GM13976 (cell line): ENCODE measurements at places on chromosomes 6 and 20.
A peak's percentile ranks its signal among the peaks of the same experiment; 100 is the strongest.

DNA sequence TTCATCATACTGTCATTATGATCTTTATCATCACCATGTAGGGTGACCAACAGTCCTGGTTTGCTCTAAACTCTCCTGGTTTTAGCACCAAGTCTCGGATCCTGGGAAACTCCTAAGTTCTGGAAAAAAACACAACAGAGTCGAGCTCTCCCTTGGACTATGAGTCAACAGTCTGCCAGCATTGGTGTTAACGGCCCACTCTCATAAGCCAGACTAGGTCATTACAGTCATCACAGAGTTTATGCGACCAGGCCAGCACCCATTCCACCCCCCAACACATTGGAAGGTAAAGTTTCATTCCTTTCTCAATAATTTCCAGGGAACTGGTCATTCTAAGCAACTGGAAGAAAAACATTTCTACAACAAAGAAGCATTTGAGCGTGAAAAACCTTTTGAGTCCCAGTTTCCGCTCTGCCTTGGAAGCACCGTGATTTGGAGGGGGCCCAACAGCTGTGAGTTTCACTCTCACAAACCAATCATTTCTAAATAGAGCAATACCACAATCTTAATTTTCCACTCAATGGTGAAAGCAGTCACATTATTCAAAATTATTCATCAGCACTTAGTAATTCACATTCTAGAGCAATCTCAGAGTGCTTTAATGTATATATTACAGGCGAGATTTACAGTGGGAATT, 445.0 kb downstream of the CDH26 start:
- DNase-seq = no peak

DNA sequence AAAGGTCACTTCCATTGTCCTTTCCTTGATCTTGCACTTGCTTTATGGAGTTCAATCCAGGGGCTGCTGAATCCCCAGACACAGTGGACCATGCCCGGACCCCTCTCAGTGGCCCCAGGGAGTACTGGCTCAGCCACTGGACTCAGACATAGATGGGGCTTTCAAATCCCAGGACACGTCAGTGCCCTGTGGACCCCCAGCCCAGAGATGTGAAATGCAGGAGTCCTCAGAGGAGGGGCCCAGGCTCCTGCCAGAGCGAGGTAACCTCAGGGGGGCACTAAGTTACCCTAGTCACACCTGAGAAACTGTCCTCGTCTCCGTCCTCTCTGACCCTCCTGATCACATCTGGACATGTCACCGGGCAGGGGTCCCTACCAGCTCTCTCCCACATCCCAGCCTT, 18.7 kb upstream of the APMAP start:
- no peak for DNase-seq

DNA sequence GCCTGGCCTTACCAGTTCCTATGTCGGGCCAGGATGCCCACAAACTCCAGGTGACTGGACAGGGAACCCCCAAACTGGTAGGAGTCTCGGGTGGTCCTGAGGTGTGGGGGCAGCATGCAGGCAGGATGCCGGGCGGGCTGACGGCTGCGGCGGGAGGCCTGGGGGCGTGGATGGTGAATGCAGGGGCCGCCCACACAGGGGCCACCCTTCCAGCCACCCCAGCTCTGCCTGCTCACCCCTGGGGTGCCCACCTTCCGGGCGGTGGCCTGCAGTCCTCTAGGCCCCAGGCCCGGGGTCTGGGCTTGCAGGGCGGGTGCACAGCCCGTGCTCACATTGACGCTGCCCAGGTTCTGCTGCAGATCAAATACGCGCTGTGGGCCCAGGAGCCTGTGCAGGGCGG, 8.4 kb downstream of the ADRM1 start:
- no peak for DNase-seq

DNA sequence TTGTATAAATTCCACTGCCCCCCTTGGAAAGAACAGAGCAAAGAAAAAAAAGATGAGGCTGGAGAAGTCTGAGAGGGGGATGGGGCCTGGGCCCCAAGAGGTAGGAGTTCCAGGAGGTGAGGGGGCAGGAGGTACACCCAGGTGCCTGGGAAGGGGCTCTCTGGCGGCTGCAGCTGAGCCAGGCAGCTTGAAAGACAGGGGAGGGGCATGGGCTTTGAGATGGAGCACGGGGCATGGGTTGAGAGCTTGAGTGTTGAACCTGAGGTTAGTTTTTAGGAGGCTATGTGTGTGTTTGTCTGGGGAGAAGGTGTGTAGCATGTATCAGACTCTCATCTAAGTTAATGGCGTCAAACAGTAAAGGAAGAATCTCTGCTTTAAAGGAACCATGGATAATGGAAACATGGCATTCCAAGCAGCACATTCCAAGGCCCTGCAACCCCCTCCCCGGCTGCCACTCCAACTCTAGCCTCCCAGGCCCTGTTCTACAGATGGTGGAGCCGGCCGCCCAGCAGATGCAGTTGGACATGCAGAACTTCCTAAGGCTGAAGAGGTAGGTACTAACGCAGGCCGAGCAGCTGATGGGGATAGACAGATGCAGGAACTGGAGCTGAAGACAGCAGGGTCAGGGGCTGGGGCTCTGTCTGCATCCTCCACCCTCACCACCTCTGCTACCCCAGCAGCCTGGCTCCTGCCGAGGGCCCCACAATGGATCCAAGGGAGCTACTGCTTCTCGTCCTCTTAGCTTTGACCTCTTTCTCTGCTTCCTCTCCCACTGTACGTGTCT, 42.1 kb downstream of the MDFI start:
- DNase-seq = no peak

DNA sequence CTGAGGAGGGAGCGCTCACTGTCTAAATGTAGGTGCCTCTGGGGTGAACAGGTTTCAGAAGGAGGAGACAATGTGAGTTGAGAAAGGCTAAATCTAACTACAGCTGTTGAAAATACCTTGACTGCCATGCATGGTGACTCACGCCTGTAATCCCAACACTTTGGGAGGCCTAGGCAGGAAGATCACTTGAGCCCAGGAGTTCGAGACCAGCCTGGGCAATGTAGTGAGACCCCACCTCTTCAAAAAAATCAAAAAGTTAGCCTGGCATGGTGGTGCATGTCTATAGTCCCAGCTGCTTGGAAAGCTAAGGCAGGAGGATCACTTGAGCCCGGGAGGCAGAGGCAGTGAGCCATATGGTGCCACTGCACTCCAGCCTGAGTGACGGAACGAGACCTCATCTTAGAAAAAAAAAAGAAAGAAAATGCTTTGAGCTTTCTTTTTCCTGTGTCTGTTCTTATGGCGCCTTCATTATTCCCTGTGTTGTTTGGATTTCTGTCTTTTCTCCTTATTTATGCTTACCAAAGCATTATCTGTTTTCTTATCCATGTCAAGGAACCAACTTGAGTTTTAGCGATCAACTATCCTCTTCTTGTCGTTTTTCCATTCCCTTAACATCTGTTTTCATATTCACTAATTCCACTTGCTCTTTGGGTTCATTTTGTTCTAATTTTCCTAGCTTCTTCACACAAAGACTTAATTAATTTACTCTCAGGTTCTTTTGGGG, 8.5 kb downstream of the SLC2A10 start:
- DNase-seq = no peak

DNA sequence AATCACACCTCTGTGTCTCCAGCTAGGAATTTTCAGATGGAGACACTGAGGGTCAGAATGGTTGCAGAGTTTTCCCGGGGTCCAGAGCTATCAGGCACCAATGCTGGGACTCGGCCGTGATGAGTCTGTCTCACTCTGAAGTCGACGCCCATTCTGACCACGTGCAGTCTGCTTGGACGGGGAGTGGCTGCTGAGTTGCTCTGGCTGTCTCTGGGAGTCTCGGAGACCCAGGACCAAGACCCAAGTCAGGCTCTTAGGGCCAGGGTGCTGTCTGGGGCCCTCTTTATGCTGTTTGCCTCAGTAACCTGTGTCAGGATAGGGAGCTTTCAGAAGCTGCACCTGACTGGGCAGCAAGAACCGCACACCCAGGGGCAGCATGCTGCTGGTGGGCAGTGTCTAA, 4.6 kb downstream of the IP6K3 start:
- DNase-seq = no peak

DNA sequence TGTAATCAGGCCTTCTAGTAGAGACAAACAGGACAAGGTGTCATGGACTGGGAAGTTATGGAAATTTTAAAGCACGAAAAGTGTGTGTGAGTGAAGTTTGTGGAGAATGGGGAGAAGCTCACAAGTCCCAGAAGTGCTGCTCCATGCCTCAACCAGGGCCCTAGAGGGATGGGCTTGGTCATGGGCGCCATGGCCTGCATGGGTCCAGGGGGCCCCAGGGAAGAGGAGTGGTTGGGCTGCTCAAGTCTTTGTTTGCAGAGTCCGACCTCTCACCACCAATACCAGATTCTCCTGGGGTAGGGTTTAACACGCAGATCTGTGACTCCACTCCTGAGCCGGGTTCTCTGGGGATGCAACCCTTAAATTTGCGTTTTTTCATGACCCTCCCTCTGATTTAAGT, 88.4 kb downstream of the FAM120B start:
- DNase-seq = no peak

GRCh38 chr20:37308086-37309050, 18.9 kb downstream of the MANBAL start:
- peak; percentile 83 for DNase-seq

- no peak for DNase-seq
Measured at GRCh38 chr20:51125780-51126179, 102.9 kb upstream of the KCNG1 start.

- no peak for DNase-seq
Measured at GRCh38 chr6:166423051-166423745, 40.5 kb upstream of the MPC1 start.

- DNase-seq = no peak
Measured at GRCh38 chr6:153140299-153140698, 9.2 kb upstream of the RGS17 start.

GRCh38 chr6:159821122-159821521, 21.0 kb downstream of the PNLDC1 start:
- no peak for DNase-seq

GRCh38 chr20:6665621-6666355, 101.7 kb upstream of the BMP2 start:
- DNase-seq = no peak

DNA sequence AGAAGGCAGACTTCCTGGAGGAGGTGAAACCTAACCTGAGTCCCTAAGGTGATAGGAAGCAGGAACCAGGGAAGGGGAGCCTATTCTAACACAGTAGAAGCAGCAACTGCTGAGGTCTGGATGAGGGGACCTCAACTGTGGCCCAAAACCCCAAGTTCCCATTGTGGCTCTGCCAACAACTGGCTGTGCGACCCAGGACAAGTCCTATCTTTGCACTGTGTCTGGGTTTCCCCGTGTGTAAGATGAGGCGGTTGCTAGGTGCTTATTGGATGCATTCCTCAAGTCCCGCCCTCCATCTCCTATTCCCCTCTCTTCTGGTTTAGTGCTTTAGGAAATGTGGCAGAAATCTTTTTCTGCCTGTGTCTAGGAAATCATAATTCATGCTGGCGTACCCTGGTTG, 52.2 kb upstream of the TTPAL start:
- no peak for DNase-seq

DNA sequence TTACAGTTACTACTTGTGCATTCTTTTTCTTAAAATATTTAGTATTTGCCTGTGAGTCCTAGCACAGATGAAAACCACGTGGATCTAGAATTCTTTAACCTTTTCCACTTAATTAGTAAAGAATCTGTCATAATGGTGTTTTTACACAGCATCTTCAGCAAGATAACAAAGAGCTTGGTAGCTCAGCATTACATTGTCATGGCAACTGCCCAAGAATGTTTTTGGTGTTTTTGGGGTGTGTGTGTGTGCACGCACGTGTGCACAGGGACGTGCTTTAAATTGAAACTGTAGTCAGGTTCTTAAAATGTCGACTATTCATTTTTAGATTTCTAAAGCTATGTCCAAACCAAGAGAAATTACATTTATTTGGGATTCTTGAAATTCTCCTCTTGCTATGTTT, 108.0 kb downstream of the FIG4 start:
- no peak for DNase-seq

- no peak for DNase-seq
Measured at GRCh38 chr20:45308117-45308778, at the start of gene MATN4. Gene MATN4 (minus strand): TSS chr20:45308299. CDS start chr20:45305582, 2,717 bp downstream.

GRCh38 chr6:56456785-56457184, 185.9 kb downstream of the DST start:
- no peak for DNase-seq

DNA sequence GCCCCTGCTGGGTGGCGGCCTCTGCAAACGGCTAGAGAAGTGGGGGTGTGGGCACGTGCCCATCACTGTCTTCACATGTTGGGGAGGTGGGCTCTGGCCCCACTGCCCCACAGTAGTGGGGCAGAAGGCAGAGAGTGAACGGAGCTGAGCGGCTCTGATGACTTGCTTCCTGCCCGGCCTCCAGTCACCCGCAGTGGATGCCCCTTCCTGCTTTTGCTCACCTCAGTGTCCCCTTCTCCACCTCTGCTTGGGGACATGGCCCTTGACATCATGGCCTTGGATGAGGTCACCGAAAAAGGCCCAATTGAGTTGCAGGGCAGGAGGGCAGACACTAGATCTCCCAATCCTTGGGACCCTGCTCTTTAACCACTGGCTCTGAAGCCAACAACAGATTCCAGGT, 40.1 kb downstream of the KCNK5 start:
- DNase-seq = no peak
